Ovary (tissue), 10 donors: ENCODE measurements at places on chromosomes 4 and X. TPM values are rescaled to one million over a fixed set of nuclear protein-coding genes. Genes with fewer than 3 reads are reported as not detected.
A peak's percentile ranks its signal among the peaks of the same experiment; 100 is the strongest.

Gene CT47B1
- not detected for total RNA-seq

Gene PNMA5
- total RNA-seq, result not detected

Gene CDS1
- total RNA-seq, result 5.9 TPM

Gene ADH1B
- 67.5 TPM for total RNA-seq

Gene TNIP3
- 0.12 TPM for total RNA-seq

- no peaks in the 10 kb centered on the region for H3K36me3 ChIP-seq
- DNase-seq, result no peak
- no peak overlapping the region for H3K4me3 ChIP-seq
- H3K27ac ChIP-seq, result no peak overlapping the region
- H3K27me3 ChIP-seq, result no peaks in the 10 kb centered on the region
These were observed 96.6 kb upstream of the BANK1 start for GRCh38 chr4:101693842-101694398.

GRCh38 chr4:156792462-156793085 lies 179.0 kb downstream of the PDGFC start:
- no peak for DNase-seq
- no peak overlapping the region for H3K4me3 ChIP-seq
- no peaks in the 10 kb centered on the region for H3K27me3 ChIP-seq
- no peak overlapping the region for H3K27ac ChIP-seq
- H3K4me1 ChIP-seq, result peaks cover 9% of the 10 kb centered on the region

- H3K4me3 ChIP-seq, result no peak overlapping the region
- H3K27ac ChIP-seq, result no peak overlapping the region
- DNase-seq, result peak; percentile 1
- H3K4me1 ChIP-seq, result peaks cover 9% of the 10 kb centered on the region
These were observed 81.5 kb downstream of the FAM193A start for GRCh38 chr4:2617955-2618354.

GRCh38 chrX:38277802-38278201 lies 49.5 kb downstream of the RPGR start:
- no peak overlapping the region for H3K27ac ChIP-seq
- H3K4me1 ChIP-seq, result no peaks in the 10 kb centered on the region
- H3K36me3 ChIP-seq, result no peaks in the 10 kb centered on the region
- DNase-seq, result no peak
- no peaks in the 10 kb centered on the region for H3K27me3 ChIP-seq
